ENCODE measurements at places on chromosomes 1 and 21.

GRCh38 chr1:214843281-214843680 lies 239.3 kb upstream of the KCNK2 start:
- peak; percentile 57 for DNase-seq

GRCh38 chr1:95542936-95543335 lies 308.9 kb downstream of the RWDD3 start:
- DNase-seq, result no peak

- DNase-seq, result no peak
Measured at GRCh38 chr1:83012950-83013349, 986.0 kb downstream of the TTLL7 start.

DNA sequence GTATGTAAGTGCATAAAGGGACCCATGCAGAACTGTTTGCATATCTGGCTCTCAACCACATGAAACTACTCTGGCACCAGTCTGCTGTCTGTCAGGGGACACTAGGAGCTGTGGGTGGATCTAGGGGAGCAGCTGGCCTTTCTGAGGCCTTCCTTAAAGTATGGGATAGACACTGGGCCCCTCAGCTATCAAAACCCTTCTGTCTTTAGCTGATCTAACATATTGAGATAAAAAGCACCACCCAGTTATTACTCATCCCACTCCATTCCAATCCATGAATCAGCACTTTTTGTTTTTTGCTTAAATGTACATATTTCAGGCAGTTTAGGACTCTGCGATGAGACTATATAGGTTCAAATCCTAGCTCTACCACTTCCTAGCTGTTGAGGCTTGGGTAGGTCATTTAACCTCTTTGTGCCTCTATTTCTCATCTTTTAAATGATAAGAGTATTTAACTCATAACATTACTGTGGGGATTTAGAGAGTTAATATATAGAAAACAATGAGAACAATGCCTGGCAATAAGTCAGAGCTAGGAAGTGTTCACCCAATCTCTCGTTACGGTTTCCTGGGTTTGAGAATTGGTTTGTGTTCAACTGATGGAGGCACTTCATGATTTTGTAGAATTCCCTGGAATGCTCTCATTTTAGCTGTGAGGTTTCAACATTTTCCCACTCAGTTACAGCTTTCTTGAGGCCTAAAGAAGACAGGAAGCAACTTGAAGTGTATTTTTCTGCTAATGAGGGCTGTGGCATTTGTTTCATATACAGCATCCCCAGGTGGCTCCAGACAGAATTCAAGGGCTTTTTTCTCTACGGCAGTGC lies 68.9 kb downstream of the LRIG2 start:
- DNase-seq, result peak; percentile 43

DNA sequence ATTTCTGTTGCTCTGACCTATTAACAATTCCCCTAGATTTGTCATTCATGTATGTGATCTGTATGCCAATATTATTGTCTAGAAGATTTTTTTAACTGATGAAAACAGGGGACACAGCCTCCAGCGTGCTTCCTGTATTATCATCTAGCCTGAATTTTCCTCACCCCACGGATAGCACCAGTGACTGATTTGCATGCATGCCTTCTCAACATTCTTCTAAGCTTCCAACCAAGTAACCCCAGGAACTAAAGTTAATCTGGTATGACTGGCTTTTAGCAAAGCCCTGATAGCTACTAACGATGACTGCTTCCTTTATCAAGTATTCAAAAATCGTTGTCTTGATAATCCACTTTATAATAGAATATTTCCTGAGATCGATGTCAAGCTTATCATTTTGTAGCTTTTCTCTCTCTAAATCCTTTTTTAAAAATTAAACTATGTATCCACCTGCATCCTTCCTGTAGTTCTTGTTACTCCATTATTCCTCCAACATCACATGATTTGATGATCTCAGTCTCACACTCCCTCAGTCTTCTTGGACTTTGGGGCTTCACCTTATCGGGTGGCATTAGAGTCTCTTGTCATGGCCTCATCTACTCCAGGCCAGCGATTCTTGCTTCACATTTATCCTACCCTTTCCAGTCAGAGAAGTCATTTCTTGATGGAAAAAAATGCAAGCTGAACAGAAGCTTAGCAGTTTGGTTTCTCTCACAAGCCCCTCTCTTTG lies 19.0 kb downstream of the BCAR3 start:
- peak; percentile 56 for DNase-seq

GRCh38 chr1:2389644-2390043 lies 1.7 kb downstream of the MORN1 start:
- DNase-seq, result no peak

- peak; percentile 93 for DNase-seq
Measured at GRCh38 chr1:67724928-67725560, 40.0 kb downstream of the GADD45A start.

- DNase-seq, result no peak
Measured at GRCh38 chr1:99935534-99935933, 34.3 kb upstream of the SLC35A3 start.

DNA sequence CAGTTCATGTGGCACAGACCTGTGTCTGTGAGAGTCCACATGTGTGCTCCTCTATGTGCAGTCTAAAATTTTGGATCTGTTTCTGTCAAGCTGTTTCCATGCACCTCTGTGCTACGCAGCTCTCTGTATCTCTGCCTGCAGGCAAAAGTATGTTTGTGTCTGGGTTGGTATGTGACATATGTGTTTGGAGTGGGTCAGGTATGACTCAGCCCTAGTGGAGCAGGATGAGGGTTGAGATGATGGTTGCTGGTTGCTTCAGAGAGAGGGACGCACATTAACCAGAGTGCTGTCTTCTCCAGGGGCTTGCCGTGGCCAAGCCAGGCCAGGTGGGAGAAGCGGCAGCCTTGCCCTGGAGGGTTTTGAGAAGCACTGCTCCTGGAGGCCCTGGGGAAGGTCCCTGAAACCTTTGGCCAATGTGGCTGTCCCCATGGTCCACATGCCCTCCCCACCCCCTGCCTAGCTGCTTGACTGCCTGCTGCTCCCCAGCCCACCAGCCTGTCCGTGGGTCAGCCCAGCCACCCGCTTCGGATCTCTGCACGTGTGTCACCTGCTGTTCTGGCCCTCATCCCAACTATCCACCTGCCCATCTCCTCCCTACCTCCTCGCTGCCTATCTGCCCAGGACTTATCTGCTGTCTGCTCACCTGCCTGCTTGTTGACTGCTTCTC lies 4.1 kb upstream of the EVA1B start:
- peak; percentile 64 for DNase-seq

- DNase-seq, result no peak
Measured at GRCh38 chr1:85188530-85188929, 12.3 kb downstream of the SYDE2 start.

GRCh38 chr1:44326024-44326701 lies 28.9 kb downstream of the ERI3 start:
- DNase-seq, result peak; percentile 26

DNA sequence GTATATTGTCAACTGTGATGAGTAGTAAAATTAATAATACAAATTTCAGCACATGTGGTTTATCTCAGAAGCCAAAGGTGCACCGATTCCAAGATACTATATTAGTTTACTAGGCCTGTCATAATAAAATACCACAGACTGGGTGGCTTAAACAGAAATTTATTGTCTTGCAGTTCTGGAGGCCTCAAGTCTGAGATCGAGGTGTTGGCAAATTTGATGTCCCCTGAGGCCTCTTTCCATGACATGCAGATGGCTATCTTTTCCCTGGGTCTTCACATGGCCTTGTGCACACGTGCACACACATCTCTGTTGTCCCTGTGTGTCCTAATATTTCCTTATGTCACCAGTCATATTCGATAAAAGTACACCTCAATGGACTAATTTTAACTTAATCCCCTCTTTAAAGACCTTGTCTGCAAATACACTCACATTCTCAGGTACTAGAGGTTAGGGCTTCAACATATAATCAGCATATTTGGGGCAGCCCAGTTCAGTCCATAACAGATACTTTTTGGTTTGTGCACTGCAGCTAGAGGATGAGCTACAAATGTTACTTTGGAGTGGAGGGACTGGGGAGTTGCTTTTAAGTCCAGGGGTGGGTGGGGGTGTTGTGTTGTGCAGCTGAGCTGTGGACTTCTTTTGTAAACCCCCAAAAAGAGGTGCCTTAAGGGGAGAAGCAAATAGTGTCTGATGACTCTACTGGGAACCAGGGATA lies 21.4 kb downstream of the TSNAX start:
- DNase-seq, result no peak

- no peak for DNase-seq
Measured at GRCh38 chr21:35249636-35250035, 200.5 kb upstream of the RUNX1 start.

GRCh38 chr1:155759966-155760630 lies 71.2 kb downstream of the DAP3 start:
- DNase-seq, result peak; percentile 0

DNA sequence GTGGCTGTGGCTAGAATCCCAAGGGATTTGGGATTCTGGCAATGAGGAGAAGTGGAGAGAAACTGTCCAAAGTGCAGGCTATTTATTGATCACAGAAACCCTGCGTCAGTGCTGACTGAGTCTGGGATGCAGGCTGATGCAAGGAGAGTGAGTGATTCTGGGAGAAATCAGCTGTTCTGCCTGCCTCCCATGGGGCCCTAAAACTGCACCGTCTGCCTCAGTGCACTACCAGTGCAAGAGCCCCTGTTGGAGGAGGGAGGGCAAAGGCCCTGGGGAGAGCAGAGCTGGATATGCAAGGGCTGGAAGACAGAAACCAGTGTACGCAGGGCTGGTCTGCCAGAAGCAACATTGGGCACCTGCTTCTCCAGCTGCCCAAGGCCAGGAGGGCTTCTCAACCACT lies 42.6 kb downstream of the C1orf198 start:
- DNase-seq, result peak; percentile 63

DNA sequence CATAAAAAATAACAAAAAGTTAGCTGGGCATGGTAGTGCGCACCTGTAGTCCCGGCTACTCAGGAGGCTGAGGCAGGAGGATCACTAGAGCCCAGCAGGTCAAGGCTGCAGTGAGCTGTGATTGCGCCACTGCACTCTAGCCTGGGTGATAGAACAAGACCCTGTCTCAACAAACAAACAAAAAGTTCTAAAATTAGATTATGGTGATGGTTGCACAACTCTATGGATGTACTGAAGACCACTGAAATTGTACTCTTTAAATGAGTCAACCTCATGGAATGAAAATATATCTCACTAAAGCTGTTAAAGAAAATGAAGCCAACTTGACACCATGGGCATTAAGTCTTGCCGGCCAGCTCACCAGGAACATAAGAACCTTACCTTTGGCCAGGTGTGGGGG lies 9.1 kb downstream of the MRAP start:
- peak; percentile 40 for DNase-seq

DNA sequence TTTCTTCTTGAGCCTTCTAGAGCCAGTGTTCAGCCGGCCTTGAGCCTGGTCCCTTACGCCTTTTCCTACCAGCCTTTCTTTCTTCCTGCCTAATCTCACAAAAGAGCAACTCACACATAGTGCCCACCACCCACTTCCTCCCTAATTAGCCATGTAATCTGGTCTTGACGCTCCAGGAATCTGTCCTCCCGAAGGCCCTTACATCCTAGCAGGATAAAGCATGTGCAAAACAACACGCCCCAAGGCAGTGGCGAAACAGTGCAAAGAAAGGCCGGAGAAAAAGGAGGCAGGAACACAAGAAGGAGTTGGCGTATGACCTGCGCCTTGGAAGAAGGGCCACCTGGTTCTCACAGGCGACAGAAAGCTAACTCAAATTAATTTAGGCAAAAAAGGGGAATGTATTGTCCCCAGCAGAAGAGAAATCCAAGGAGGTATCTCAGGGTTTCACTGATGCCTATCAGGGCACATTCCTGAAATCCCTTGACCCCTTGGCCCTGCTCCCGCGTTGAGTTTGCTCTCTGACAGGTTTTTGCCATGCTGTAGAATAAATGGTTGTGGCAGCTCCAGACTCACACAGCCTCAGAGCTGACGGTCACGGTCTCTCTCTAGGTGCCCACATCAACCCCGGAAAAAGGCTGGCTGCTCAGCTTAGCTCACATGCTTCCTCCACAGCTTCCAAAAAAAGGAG lies 79.0 kb downstream of the ZNF281 start:
- no peak for DNase-seq

GRCh38 chr1:230058626-230059025 lies 8.4 kb upstream of the GALNT2 start:
- no peak for DNase-seq

DNA sequence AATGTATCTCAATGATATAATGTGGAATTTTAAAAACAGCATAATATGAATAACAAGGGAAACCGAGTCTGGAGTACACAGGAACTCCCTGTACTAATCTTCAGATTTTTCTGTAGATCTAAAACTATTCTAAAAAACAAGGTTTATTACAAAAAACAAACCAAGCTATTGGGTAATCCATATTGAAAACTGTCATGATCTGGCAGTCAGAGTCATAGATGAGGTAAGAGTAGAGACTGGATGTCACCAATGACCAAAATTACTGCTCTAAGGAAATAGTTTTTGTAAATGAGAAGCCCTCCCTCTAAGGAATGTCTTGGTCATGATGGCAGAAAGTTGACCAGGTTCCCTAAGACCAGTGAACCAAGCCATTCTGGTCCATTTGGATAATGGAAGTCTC lies 2.4 kb upstream of the SPOCD1 start:
- no peak for DNase-seq

- DNase-seq, result no peak
Measured at GRCh38 chr1:234494049-234494448, 15.1 kb upstream of the TARBP1 start.

GRCh38 chr1:228376651-228377631 lies 29.7 kb downstream of the TRIM11 start:
- DNase-seq, result no peak

DNA sequence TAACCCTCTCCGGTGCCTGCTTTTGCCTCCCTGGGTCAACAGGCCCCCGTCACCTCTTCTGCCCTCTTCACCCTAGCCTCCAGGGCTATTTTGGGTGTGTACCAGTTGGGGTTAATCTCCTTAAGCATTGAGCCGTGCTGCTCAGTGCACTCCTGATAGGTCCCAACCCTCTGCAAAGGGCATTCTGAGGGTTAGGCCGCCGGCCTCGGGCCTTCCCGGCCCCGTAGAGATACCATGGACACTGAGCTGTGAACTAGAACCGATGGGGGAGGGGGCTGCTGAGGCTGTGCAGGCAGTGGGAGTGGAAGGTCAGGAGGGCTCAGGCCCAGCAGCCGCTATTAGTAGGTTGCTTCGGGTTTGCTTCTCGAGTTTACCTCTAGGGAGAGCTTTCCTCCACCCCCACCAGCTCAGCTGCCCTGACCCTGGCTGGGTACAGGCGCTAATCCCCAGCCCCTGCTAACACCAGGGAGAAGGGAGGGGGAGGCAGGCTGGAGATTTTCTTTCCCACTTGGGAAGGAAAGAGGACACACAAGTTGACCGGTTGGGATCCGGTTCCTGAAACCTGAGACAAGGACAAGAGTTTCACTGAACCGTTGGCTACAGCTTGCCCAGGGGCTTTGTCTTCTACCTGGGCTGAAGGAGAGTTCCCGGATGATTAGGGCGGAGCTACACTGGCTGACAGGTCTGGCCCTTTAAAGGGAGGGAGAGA lies 4.8 kb downstream of the LMOD1 start:
- no peak for DNase-seq

GRCh38 chr1:70468180-70468579 lies 57.1 kb downstream of the CTH start:
- no peak for DNase-seq

GRCh38 chr21:37369307-37369854 lies 2.8 kb downstream of the DYRK1A start:
- DNase-seq, result no peak

- DNase-seq, result no peak
Measured at GRCh38 chr1:86739648-86740509, 35.5 kb downstream of the SH3GLB1 start.
